ENCODE measurements at places on chromosomes 3 and 15. TPM values are rescaled to one million over a fixed set of nuclear protein-coding genes. Genes with fewer than 3 reads are reported as not detected.

The CCDC39 gene
- not detected for total RNA-seq

The CCNB2 gene
- total RNA-seq = 30.1 TPM

The EXD1 gene
- not detected for total RNA-seq

The B3GALNT1 gene
- total RNA-seq = 41.2 TPM

The ACAA1 gene
- total RNA-seq = 51.5 TPM

The ATP6V1A gene
- total RNA-seq = 157 TPM

Measured in pulmonary artery endothelial cell (primary cell).